Stimulated activated CD8-positive, alpha-beta memory T cell treated with anti-CD3 and anti-CD28 coated beads, Interleukin-15, amount 100 ng/mL, for 24 hours (primary cell): ENCODE measurements at places on chromosomes 12 and 14.

DNA sequence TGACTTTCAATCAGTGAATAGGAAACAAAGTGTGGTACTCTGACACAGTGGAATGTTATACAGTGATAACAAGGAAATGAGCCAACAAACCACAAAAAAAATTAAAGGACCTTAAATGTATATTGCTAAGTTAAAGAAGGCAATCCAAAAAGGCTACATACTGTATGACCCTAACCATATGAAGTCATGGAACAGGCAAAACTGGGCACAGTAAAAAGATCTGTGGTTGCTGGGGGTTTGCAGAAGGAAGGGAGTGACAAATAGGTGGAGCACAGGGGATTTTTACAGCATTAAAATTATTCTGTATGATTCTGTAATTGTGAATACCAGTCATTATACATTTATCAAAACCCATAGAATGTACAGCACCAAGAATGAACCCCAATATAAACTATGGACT is 112.6 kb downstream of the KCNC2 start:
- no peak for DNase-seq

DNA sequence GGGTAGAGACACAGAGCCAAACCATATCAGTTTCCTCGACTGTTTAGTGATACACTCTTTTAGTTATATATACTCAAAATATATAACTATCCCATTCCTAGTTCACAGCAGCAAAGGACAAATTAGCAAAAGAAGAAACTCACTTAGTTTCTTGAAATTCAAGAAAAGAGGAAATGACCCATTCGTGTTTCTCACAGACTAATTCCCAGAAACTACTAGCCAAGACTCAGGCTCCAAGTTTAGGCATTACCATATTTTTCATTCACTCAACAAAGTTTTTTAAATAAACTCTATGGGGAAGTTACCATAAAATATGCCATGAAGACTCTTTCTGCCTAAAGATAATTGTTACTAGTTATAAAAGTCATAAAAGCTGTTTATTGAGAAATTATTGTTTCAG is 152.3 kb upstream of the DAAM1 start:
- DNase-seq, result no peak

- DNase-seq, result no peak
Observed at GRCh38 chr14:61451891-61452400, 130.6 kb downstream of the PRKCH start.

GRCh38 chr12:78275886-78276285 is 445.2 kb downstream of the NAV3 start:
- no peak for DNase-seq

GRCh38 chr14:32733015-32733414 is 205.7 kb upstream of the NPAS3 start:
- no peak for DNase-seq
